Fibroblast of skin of right quadriceps (primary cell): ENCODE measurements at places on chromosomes 4 and X.
A peak's percentile ranks its signal among the peaks of the same experiment; 100 is the strongest.

DNA sequence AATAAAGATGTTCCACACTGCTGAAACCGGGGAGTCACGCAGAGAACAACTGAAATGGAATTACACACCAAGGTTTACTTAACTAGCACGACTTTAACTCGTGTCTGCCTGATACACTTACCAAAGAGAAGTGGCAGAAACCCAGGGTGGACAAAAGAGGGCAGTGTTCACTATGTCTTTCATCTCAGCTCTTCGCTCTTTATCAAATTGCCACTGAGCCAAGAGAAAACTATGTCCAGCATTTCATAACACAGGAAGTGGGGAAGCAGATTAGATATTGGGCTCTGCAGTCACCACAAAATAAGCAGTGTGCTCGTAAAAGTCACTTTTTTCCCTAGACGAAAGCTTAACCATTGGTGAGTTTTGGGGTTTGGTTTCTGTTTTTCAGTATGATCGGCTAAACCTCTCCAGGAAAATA is 155.7 kb downstream of the CHIC2 start:
- peak; percentile 96 for DNase-seq

DNA sequence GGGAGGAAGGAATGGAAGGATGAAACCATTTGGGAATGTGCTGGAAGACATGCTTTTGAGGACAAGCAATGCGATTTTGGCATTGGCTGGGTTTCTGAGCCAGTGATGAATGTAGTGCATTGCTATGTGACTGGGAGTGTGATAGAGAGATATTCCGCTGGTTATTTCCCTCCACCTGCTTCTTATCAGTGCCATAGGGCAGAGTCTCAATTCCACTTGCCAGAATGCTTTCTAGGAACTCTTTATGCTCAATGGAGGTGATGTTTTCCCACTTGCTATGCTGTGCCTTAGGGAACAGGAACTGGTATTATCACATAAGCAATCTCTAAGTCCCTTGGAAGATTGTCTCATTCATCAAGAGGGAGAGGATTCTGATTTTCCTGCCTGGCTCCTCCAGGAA is 28.0 kb downstream of the TBL1X start:
- DNase-seq = no peak

DNA sequence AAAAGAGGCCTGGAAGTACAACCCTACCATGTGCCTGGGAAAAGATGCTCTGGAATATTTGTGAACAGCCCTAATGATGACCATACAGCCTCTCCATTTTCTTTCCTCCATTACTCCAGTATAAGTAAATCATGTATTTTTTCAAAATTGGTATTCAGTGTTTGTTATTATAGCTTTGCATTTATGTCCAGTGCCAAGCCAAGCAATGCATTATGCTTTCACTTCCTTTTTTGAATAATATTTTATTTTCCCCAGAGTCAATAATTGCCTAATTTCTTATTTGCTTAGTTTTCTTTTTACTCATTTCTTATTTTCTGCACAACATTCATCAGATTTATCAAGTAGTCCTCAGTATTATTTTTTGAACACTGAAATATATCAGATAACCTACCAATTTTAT is 49.3 kb upstream of the EOLA2 start:
- DNase-seq = no peak

- no peak for DNase-seq
Observed at GRCh38 chr4:130568746-130569145, 1472.8 kb downstream of the C4orf33 start.

- no peak for DNase-seq
Observed at GRCh38 chr4:77651820-77652219, 46.2 kb downstream of the CXCL13 start.
